Stimulated activated CD8-positive, alpha-beta memory T cell treated with anti-CD3 and anti-CD28 coated beads, Interleukin-12 subunit alpha, Interleukin-12 subunit beta, amount 100 ng/mL, for 1 hour (primary cell): ENCODE measurements at places on chromosomes 6 and 20.

DNA sequence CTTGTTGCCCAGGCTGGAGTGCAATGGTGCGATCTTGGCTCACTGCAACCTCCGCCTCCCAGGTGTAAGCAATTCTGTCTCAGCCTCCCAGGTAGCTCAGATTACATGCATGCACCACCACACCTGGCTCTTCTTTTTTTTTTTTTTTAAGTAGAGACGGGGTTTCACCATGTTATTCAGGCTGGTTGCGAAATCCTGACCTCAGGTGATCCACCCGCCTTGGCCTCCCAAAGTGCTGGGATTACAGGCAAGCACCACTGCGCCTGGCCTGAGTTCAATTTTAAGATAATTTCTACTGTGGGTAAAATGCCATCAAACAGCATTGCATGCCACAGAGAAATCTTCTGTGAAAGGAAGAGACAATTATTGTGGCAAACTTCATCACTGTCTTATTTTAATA lies 633.1 kb downstream of the KIF16B start:
- DNase-seq = no peak

- DNase-seq = no peak
Measured at GRCh38 chr20:4490045-4490444, 231.7 kb upstream of the PRND start.

DNA sequence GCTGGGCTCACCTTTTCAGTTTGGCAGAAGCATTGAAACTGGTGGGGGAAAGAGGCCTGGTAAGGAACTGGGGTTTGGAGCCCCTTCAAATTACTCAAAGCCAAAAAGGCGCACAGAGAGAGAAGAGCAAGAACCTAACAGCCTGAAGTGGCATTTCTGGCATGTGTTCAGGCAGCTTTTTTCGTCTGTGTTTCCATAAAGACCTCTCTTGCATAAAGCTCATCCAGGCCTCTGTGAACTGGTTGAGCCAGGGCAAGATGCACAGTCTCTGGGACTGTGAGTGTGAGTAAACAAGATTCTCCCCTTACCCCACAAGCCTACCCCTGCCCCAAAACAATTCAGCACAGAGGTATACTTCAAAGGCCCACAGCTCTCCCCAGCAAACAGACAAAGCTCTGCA lies 167.8 kb downstream of the QRSL1 start:
- DNase-seq = no peak

DNA sequence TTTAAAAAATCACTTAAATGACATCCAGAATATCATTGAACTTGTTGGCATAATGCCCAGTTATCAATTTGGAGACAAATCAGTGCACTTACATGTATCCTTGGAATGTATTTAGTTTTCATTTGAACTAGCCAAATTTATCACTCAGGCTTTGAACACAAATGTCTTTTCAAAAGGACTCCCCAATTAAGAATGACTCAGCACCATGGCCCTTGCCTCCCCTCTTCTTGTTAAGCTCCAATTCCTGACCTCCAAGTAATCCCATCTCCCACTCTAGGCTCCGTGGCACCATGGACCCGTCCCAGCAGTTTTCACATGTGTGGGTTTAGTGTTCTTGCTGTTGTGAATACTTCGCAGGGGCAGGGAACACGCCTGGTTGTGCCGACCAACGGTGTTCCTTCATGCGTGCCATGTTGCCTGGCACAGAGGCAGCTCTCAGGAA lies 2.7 kb downstream of the AKAP12 start:
- DNase-seq = no peak

GRCh38 chr20:4012589-4012988 lies 2.8 kb downstream of the RNF24 start:
- DNase-seq = no peak

DNA sequence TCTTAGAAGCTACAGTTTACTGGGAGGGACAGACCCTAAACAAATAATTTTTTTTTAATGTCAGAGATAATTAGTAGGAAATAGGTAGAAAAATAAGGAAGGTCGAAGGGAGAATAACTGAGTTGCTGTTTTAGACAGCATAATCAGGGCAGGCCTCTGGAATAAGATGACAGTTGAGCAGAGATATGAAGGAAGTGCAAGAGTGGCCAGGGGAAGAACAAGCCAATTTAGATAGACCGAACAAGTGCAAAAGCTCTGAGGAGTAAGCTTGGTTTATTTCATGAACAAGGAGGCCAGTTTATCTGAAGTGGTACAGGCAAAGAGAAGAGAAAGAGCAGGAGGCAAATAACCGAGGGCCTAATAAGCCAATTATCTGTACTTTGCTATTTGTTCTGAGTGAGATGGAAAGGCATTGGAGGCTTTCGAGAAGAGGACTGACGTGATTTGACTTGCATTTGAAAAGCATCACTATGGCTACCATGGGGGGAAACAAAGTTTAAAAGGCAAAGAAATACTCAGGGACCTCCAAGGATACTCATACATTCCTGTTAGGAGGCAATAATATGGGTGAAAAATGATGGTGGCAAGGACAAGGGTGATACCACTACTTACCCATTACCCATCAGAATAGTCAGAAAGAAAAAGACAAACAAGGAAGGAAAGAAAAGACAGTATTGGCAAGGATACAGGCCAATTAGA lies 19.7 kb downstream of the PROCR start:
- no peak for DNase-seq

- DNase-seq = no peak
Measured at GRCh38 chr6:36666287-36666686, 12.2 kb upstream of the CDKN1A start.

- DNase-seq = no peak
Measured at GRCh38 chr20:37357481-37358365, 11.8 kb downstream of the SRC start.
